ENCODE measurements at places on chromosomes 11 and 22.
A peak's percentile ranks its signal among the peaks of the same experiment; 100 is the strongest.

- no peak for DNase-seq
Observed at GRCh38 chr11:109696191-109696897, 274.4 kb downstream of the C11orf87 start.

DNA sequence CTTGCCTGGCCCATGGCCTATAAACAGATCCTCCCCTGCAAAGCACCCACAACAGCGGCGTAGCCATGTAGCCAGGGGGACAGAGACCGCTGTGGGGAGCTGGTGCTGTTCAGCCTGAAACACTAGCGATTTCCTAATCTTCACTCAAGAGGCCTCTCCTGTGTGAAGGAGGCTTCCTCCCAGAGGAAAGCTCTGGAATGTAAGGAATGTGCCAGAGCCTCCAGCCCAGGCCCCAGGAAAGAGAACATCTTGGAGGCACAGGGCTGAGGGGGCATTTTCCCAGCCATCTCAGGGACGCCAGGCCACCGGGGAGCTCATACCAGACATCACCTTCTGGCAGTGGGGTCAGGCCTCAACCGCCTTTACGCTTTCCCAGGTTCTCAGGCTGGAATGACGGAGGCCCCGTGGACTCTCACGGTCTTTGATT, 24.0 kb downstream of the MIAT start:
- no peak for DNase-seq

- DNase-seq, result peak; percentile 55
Observed at GRCh38 chr11:118910309-118911112, 15.2 kb downstream of the BCL9L start.

GRCh38 chr22:19041704-19042074, 80.5 kb downstream of the DGCR2 start:
- no peak for DNase-seq

DNA sequence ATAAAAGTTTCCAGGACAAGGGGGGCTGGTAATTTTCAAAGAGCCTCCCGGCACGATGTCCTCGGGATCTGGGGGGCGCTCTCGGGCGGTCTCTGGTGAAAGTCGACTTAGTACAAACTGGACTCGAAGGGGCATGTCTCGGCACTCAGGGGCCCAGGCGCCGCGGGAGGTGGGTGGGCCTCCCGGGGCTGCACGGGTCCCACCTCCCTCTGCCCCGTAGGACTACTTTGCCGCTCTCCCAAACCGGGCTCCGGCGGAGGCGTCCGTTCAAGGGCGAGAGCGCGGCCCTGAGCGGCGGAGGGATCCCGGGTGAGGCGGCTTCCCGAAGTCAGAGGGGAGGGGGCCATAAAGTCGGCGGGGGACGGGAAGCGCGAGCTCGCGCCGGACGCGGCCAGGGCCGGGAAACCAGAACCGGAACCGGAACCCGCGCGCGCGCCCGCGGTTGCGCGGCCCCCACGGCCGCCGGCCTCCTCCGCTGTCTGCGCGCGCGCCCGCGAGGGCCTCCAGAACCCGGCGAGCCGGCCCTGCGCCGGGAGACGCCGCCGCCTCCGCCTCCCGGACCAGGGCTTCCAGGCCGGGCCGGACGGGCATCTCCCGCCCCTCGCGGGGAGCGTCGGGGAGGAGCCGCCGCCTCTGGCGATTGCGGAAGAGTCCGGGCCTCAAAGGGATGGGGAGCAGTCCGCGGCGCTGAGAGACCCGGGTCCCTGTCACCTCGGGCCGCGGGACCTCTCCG, at the start of gene ARHGEF12:
Gene ARHGEF12 (plus strand): TSS at position 506 of the 733 bp plus-strand sequence. CDS start 831 bp downstream, outside the sequence.
- DNase-seq, result peak; percentile 57

- DNase-seq, result no peak
Observed at GRCh38 chr11:75631086-75631730, 37.6 kb downstream of the MAP6 start.
